ENCODE measurements at places on chromosomes 2 and 18.

DNA sequence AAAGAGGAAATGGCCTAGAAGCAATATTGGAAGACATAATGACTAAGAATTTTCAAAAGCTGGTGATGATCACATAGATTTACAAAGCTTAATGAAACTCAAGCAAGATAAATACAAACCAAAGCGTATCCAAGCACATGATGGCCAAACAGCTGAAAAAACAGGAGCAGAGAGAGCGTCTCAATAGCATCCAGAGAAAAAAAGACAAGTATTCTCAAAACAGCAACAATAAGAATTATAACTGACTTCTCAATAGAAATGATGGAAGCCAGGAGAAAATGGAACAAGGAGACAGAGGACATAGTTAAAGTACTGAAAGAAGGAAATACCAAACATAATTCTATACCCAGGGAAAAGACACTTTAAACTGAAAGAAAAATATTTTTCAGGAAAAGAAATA, 437.2 kb upstream of the TNP1 start:
- no peak for DNase-seq
- H3K36me3 ChIP-seq = no peaks in the 10 kb centered on the region
- H3K4me1 ChIP-seq = no peaks in the 10 kb centered on the region
- no peak overlapping the region for H3K4me3 ChIP-seq
- H3K27ac ChIP-seq = no peak overlapping the region
- no peaks in the 10 kb centered on the region for H3K27me3 ChIP-seq

GRCh38 chr2:210635257-210635656, 78.9 kb downstream of the CPS1 start:
- H3K4me3 ChIP-seq = no peak overlapping the region
- DNase-seq = no peak
- no peaks in the 10 kb centered on the region for H3K27me3 ChIP-seq
- no peaks in the 10 kb centered on the region for H3K4me1 ChIP-seq

DNA sequence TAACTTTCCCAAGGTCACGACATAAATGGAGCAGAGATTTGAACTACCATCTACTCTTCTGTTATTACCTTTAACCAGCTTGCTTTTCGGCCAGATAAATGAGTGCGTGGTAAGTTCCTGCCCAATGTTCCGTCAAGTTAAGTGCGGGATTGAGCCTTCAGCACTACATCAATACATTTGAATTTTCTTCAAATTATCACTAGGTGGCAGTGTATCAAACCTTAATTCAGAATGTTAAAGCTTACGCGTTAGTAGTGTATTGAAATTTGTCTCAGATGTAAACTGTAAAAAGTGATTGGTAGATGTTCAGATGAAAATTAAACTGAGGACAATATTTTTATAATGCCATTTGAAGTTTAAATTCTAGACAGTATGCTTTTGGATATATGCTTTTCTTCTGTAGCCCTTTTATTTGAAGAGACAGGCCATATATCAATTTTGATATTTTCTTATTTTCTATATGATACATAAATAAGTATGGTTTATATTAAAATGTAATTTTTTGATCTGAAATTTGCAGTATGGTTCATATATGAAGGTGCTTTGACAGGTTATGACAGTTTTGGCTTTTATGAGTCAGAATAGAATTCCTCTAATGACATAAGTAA, 681.3 kb downstream of the ADCYAP1 start:
- H3K36me3 ChIP-seq = no peaks in the 10 kb centered on the region
- H3K4me1 ChIP-seq = no peaks in the 10 kb centered on the region
- no peak overlapping the region for H3K27ac ChIP-seq
- no peak overlapping the region for H3K4me3 ChIP-seq

DNA sequence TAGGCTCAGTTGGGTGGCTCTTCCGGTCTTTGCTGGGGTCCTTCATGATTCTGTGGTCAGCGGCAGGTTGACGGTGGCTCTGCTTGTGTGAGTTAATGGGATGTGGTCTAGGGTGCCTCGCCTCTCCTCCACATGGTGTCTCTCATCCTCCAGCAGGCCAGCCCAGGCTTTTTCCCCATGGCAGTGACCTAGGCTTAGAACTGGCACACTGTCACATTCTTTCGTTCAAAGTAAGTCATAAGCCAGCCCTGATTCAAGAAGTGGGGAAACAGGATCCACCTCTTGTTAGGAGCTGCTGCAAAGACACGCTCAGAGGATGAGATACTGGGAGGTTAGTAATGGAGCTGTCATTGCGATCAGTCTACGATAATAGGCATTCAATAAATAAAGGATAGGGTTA, 46.0 kb upstream of the CTIF start:
- H3K36me3 ChIP-seq = no peaks in the 10 kb centered on the region
- no peak overlapping the region for H3K27ac ChIP-seq
- no peaks in the 10 kb centered on the region for H3K27me3 ChIP-seq

DNA sequence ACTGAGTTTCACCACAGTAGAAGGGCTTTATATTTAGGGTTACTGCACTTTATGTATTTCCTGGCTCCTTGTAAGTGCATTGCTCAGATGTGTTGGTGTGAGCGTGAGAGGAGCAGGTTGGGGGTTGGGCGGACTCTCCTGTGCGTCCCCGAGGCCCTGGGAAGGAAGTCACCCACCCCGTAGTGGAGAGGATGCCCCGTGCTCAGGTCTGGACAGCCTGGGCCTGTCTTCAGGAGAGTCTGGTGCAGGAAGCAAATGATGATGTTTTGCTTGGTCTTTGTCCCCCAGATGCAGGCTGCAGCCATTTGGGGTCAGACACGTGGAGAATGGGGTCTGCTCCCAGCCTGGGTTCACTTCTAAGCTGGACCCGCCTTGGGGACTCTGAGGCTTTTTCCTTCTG, 182.8 kb downstream of the LDLRAD4 start:
- H3K27ac ChIP-seq = no peak overlapping the region
- DNase-seq = no peak
- no peak overlapping the region for H3K4me3 ChIP-seq
- H3K4me1 ChIP-seq = no peaks in the 10 kb centered on the region
- no peaks in the 10 kb centered on the region for H3K36me3 ChIP-seq

- no peak overlapping the region for H3K4me3 ChIP-seq
- no peaks in the 10 kb centered on the region for H3K36me3 ChIP-seq
- no peaks in the 10 kb centered on the region for H3K27me3 ChIP-seq
- H3K27ac ChIP-seq = no peak overlapping the region
These were observed 6.8 kb downstream of the ESCO1 start for GRCh38 chr18:21593540-21594257.

GRCh38 chr2:71482055-71482454, 28.7 kb downstream of the DYSF start:
- no peaks in the 10 kb centered on the region for H3K27me3 ChIP-seq
- no peaks in the 10 kb centered on the region for H3K36me3 ChIP-seq
- no peak for DNase-seq
- no peak overlapping the region for H3K4me3 ChIP-seq
- H3K4me1 ChIP-seq = no peaks in the 10 kb centered on the region

DNA sequence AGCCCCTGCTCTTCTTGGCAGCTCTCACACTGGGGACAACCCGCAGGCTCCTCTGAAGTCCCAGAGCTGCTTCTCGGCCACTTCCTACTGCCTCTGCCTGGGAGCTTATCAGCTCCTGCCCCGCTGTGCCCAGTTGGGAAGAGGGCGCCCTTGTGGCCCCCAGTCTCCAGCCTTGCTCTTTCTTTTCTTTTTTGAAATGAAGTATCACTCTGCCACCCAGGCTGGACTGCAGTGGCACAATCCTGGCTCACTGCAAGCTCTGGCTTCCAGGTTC, 20.6 kb upstream of the ALPI start:
- no peak for DNase-seq
- no peaks in the 10 kb centered on the region for H3K27me3 ChIP-seq
- no peak overlapping the region for H3K27ac ChIP-seq
- no peaks in the 10 kb centered on the region for H3K36me3 ChIP-seq
- no peaks in the 10 kb centered on the region for H3K4me1 ChIP-seq

- no peak overlapping the region for H3K4me3 ChIP-seq
- H3K27me3 ChIP-seq = no peaks in the 10 kb centered on the region
- H3K4me1 ChIP-seq = no peaks in the 10 kb centered on the region
- H3K36me3 ChIP-seq = no peaks in the 10 kb centered on the region
- no peak overlapping the region for H3K27ac ChIP-seq
These were observed 169.7 kb upstream of the LRP1B start for GRCh38 chr2:142300517-142300916.

DNA sequence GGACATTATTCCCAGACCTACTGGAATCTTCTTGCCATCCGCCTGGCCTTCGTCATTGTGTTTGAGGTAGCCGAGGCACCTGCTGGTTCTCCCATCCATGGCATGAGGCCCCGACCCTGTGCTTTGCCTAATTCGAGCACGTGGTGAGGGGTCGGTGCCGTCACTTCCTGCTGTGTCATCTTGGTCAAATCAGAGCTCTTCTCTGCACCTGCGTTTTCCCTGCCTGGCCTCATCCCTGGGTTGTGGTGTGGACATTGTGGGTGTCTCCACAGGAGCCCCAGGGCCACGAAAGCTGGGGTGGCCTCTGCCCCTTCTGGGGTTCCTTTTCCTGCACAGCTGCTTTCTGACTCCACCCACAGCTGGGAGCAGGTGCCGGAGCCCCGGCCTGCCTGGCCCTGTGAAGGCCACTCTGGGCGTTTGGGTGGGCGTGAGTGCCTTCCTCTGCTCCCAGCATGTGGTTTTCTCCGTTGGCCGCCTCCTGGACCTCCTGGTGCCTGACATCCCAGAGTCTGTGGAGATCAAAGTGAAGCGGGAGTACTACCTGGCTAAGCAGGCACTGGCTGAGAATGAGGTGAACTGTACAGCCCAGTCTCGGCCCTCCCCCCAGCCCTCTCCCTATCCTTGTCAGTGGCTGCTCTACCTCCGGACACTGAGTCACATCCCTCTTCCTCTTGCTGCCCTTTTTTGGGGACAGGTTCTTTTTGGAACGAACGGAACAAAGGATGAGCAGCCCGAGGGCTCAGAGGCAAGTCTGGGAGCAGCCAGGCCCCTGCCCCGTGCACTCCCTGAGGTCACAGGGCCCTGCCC, 34.9 kb downstream of the ANO7 start:
- H3K36me3 ChIP-seq = no peaks in the 10 kb centered on the region
- H3K27ac ChIP-seq = no peak overlapping the region
- H3K4me3 ChIP-seq = no peak overlapping the region
- H3K4me1 ChIP-seq = no peaks in the 10 kb centered on the region
- no peaks in the 10 kb centered on the region for H3K27me3 ChIP-seq
- DNase-seq = no peak

- H3K4me1 ChIP-seq = peaks cover 11% of the 10 kb centered on the region
- no peak for DNase-seq
- H3K36me3 ChIP-seq = no peaks in the 10 kb centered on the region
- H3K27me3 ChIP-seq = no peaks in the 10 kb centered on the region
- no peak overlapping the region for H3K27ac ChIP-seq
These were observed 79.6 kb downstream of the TFCP2L1 start for GRCh38 chr2:121205321-121205942.

- peak overlapping the region; percentile 97 for H3K27ac ChIP-seq
- H3K4me3 ChIP-seq = no peak overlapping the region
- no peaks in the 10 kb centered on the region for H3K36me3 ChIP-seq
- no peaks in the 10 kb centered on the region for H3K27me3 ChIP-seq
- DNase-seq = no peak
These were observed 4.5 kb downstream of the ITM2C start for GRCh38 chr2:230868947-230869913.

Data from colonic mucosa (tissue), 4 donors.